ENCODE measurements at places on chromosomes 7 and 10.

DNA sequence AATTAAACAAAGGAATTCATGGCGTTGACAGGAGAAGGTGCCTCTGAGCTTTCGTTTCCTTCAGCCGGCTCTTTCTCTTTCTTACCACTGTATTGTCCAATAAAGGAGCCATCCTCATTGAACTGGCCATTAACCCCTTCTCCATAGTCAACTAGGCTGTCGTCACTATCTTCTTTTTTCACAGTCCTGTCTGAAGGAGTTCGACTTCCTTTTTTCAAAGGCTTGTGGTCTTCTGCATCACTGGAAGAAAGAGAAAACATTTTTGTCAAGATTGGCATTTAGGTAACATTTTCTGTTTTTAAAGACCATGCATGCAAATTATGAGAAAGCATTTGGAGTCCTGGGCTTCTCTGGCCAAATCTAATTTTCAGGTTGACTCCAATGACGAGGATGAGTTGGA is 19.7 kb upstream of the LAMB4 start:
- no peak for DNase-seq

DNA sequence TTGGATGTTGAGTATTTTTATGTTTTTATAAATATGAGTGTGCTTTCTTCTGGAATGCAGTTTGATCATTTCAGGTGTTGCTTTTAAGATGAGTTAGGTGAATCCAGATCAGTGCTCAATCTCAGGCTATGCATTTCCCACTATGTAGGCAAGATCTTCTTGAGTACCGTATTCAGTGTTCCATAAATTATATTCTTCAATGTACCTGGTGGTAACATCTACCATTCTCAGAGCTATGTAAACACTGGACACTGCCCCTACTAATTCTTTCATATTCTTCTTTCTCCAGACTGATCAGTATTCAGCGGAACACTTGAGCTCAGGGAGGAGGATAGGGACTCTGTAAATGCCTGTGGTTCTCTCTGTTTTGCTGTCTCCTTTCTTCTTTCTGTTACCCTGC is 25.5 kb upstream of the NME8 start:
- DNase-seq, result no peak

DNA sequence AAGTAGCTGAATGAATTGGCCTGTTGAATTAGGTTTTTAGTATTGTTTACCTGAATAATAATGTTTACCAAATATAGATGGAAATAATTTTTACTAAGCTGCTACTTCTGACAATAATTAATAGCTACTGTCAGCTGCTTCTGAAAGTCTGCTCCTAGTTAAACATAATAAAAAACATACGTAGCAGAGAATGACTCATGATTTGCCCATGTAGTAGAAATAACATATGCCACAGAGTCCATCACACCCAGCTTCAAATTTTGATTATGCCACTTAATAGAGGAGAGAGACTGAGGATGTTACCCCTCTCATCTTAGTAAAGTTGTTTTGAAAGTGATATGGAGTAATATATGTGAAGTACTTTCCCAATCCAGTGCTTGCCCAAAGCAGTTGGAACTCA is 57.6 kb upstream of the MDFIC start:
- no peak for DNase-seq

DNA sequence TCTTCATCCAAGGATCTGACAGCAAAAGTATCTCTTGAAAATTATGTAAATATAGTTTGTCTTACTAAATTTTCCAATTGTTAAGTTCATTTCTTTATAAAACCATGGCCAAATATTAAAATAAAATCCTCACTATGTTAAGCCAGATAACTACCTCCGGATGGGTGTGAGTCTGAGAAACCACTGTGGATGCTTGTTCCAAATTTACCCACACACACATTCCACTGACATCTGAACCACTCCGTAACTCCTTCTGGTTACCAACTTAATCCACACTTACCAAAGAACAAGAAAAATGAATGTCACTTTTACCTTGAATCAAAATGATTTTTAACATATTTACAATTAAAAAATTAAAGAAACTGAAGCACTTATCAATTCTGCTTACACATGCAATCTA is 19.7 kb downstream of the CYTH3 start:
- no peak for DNase-seq

DNA sequence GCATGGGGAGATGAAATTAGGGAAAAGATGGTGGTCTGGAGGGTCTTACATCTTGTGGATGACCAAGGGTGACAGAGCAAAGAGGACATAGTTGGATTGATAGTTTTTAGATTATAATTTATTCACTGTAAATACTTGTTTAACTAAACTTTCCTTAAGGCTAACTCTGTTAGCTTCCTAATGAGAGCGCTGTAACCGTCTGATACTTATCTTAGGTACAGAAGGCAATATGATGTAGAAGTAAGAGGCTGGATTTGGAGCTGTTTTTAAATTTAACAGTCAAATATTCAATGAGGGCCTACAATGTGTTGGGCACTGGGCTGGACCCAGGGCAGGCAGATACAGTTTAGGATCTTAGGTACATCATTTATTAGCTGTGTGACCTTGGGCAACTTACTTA is 36.0 kb downstream of the PRKAR2B start:
- no peak for DNase-seq

DNA sequence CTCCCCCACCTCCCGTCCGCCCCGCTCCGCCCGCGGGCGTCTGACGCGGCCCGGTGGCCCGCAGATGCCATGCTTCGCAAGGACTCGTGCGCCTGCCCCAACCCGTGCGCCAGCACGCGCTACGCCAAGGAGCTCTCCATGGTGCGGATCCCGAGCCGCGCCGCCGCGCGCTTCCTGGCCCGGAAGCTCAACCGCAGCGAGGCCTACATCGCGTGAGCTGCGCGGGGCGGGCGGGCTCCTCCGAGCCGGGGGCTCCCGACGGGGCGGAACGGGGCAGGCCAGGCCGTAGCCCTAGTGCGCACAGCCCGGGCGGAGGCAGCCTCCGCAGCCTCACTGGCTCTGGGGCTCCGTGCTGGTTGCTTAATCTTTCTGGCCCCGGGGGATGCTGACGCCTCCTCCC is 2.8 kb downstream of the ASIC3 start:
- DNase-seq, result peak; percentile 33

- DNase-seq, result no peak
These were observed 230.4 kb downstream of the ACTR3B start for GRCh38 chr7:152989889-152990380.

Data from MM.1S (cell line).